Fibroblast of skin of right biceps (primary cell): ENCODE measurements at places on chromosomes 1 and 21.

GRCh38 chr1:76613886-76614285, 253.4 kb upstream of the ST6GALNAC5 start:
- no peak for DNase-seq

- no peak for DNase-seq
Observed at GRCh38 chr1:2014181-2014580, 5.0 kb upstream of the GABRD start.

DNA sequence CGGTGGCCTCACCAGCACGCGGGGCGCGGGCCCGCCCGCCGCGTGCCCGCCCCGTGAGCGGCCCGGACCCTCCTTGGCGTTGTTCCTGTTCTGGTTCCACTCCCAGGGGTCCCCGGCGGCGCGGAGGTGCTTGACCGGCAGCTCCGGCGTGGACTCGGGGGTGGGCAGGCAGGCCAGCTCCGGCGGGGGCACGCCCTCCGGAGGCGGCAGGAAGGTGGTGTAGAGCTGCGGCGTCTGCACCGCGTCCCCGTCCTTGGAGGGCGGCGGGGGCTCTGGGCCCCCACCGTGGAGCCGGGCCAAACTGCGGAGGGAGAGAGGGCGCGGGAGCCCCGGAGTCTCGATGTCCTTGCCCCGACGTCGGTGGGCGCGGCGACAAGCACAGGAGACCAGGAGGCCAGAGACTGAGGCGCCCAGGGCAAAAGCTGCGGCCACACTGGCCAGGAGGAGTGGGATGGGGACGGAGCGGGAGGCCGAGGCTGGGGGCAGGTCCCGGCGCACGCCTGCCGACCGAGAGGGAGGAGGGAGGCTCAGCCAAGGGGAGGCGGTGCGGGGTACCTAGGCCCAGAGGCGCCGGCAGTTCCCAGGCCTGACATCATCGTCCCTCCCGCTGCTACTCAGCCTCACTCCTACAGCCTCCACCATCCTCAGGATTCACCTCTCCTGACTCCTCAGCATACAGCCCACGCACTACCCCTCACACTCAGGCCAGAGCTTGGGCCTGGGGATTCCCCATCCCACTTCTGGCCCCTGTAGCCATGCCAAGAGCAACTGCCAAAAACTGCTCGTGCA, 13.2 kb downstream of the SEMA6C start:
- DNase-seq, result no peak

- no peak for DNase-seq
Observed at GRCh38 chr1:15622712-15623373, 5.6 kb downstream of the DDI2 start.

DNA sequence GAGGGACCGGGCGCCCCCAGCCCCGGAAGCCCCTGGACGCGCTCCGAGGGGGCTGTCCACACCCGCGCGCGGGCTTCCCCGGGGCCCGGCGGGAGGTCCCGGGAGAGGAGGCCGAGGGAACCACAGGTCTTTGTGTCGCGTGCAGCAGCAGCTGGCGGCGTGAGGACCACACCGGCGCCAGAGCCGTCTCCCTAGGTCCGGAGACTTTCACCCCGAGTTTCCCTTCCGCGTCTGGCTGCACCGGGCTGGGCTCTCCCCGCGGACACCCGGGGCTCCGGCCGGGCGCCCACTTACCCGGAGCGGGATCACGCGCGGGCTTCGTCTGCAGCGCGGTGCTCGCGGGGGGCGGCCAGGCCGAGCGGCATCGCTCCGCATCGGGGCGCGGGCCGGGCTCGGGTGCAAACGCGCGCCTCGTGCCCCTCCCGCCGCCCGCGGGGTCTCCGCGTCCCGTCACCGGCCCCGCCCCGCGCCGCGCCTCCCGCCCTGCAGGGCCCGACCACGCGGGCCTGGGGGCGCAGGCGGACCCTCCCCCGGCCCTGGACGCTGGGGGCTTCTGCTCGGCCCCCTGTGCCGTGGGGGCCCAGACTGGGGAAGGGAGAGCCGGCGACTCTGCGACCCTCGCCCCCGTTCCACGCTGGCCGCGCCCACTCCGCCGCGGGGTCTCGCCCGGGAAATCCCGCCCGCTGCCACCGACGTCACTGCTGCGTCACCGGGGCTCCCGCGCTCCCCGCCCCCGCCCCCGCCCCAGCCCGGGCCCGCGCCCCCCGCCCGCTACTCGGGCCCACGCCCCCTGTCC, at the start of gene GNG4:
GNG4 (minus strand) TSS at position 417 of the 796 bp plus-strand sequence. CDS start 65,946 bp downstream, outside the sequence.
- no peak for DNase-seq

- DNase-seq, result no peak
Observed at GRCh38 chr21:45146801-45147200, 72.4 kb downstream of the ADARB1 start.
